ENCODE measurements at places on chromosomes 13 and 19.

DNA sequence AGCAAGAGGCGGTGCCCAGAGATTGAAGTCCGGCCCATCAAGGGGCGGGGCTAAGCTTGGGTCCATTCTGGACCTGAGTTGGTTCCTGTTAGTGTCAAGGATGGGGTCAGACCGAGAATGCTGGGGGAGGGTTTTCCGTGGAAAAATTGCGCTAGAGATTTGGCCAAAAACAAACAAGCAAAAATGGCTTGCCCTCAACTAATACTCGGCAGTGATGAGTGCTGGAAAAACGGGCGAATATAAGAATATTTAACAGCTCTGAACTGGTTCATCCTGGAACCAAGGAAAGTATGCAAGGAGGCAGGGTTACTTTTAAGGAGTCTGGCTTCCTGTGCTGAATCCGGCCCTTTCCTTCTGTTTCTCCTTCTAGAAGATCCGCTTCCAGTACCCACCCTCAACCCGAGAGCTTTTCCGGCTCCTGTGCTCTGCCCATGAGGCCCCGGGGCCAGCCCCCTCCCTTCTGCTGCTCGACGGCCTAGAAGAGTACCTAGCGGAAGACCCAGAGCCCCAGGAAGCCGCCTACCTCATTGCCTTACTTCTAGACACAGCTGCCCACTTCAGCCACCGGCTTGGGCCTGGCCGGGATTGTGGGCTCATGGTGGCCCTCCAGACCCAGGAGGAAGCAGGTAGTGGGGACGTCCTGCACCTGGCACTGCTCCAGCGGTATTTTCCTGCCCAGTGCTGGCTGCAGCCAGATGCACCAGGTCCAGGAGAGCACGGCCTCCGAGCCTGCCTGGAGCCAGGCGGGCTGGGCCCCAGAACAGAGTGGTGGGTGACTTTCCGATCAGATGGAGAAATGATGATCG, 880 bp downstream of the SWSAP1 start:
- peak; percentile 71 for DNase-seq

- DNase-seq = no peak
Observed at GRCh38 chr13:19591864-19592263, 30.5 kb upstream of the TPTE2 start.

- no peak for DNase-seq
Observed at GRCh38 chr19:3116621-3117020, 19.2 kb upstream of the GNA15 start.

GRCh38 chr13:22278336-22278929, 607.6 kb downstream of the FGF9 start:
- DNase-seq = peak; percentile 64

GRCh38 chr13:66353664-66354063, 876.5 kb downstream of the PCDH9 start:
- no peak for DNase-seq

- no peak for DNase-seq
Observed at GRCh38 chr13:111281751-111282311, 38.6 kb upstream of the TEX29 start.

- no peak for DNase-seq
Observed at GRCh38 chr19:43774103-43774939, 6.5 kb downstream of the KCNN4 start.

- DNase-seq = no peak
Observed at GRCh38 chr13:21413013-21413412, 46.1 kb downstream of the ZDHHC20 start.

DNA sequence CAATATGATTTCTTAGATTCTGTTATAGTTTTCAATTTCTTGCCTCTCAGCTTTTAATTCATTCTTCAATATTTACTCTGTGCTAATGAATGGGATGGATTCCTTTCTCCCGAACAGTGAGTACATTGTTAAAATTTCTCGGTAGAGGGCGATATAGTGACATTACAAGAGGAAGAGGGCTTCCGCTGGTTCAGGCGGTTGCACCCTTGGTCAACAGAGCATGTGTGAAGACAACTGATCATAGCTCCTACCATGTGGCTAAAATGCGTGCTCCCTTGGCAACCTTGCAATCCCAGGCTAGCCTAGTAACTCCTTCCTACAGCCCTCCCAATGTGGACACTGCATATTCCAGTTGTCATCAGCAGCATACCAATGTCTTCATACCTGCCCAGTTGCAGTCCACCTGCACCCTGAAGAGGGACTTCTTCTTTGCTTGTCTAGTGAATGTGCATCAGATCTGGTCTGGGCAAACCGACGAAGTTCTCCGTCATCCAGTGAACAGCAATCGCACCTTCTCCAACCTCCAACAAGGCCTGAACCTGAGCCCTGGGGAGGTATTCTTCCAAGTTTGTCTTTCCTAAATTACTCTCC, 653.0 kb upstream of the GPC6 start:
- no peak for DNase-seq

- peak; percentile 41 for DNase-seq
Observed at GRCh38 chr13:77345150-77345780, 18.4 kb upstream of the MYCBP2 start.

DNA sequence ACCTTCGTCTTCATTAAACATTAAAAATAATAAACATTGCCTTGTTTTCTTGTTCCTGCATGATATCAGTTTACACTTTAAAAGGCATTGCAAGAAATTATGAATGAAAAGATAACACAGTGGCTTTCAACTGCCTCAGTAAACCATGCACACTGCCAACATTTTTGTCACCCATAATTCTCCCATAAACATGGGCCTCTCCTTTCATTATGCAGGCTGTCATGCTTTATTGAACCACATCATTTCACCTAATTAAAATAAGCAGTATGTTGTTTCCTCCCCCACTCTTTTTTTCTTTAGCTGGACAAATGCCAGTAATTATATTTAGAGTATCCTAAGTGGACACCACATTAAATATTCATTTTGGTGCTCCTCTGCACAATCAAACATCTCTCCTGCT, 1566.5 kb upstream of the SLC10A2 start:
- DNase-seq = no peak

GRCh38 chr13:81917810-81918209, 1576.9 kb upstream of the SPRY2 start:
- DNase-seq = no peak

DNA sequence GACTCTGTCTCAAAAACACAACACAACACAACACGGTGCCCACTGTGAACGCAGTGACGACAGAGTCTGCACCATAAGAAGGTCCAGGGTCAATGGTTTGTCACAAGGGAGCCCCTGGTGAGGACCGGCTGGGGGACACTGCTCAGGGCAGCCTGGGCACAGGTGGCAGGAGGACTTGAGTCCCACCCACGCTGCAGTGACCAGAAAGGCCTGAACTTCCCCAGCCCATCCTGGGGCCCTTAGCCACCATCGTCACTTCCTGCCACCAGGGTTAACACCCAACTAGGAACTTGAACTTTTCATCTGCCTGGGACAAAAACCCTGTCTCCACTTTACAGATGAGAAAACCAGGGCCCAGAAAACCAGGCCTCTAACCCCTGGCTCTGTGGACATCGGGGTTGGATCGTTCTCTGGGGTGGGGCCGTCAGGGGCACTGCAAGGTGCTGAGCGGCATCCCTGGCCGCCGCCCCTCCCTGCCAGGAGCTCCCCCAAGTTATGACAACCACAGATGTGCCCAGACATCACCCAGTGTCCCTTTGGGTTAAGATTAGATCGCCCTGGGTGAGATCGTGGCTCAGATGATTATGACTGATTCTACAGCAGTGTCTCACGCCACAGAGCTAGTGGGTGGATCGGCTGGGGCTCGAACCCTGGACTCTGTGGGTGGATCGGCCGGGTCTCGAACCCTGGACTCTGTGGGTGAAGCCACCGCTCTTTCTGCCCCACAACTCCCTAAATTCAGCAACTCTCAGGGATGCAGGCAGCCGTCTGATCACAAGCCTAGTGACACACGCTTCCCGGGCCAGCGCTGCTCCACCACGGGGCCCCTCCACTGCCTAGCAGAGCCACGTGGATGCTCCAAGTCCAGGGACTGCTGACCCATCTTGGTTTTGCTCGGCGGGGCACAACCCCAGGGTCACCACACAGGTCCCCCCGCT, 14.0 kb downstream of the MOB3A start:
- peak; percentile 72 for DNase-seq

- no peak for DNase-seq
Observed at GRCh38 chr19:47375694-47376588, 26.8 kb downstream of the DHX34 start.

DNA sequence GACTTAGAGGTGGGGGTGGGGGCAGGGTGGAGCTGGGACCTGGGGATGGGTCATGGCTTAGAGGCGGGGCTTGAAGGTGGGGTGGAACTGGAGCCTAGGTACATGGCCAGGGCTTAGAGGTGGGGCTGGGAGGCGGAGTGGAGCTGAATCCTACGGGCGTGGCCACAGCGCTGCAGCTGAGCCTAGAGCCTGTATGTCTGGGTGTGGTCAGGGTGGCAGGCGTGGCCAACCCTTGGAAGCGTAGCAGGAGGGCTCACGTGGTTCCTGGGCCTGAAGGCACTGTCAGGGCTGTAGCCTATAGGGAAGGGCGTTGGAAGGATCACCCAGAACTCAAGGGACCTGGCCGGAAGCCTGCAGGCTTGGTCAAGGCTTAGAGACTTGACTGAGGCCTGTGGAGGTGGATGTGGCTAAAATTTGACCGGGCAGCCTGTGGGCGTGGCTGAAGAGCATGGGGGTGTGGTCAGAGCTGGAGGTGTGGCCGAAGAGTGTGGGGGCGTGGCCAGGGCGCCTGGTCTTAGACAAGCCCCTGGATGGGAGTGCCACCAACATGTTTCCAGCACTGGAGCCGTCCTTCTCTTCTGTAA, 24.3 kb downstream of the COLGALT1 start:
- DNase-seq = peak; percentile 37

DNA sequence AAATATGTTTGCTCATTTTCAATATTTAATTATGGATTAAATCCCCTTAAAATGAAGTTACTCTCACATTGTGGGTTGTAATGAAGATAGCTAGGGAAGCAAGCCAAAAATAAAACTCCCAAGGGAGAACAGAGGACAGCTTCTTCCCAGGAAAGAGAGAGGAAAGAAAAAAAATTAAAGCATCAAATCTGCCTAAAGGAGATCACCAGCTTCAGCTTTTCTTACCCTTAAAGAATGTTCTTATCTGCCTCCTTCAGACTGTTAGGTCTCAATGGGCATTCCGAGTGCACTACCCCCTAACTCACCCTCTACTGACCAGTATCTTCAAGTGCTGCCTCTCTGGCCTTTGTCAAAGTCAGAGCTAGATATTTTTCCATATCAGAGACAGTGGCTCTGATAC, 55.2 kb downstream of the XPO4 start:
- no peak for DNase-seq

DNA sequence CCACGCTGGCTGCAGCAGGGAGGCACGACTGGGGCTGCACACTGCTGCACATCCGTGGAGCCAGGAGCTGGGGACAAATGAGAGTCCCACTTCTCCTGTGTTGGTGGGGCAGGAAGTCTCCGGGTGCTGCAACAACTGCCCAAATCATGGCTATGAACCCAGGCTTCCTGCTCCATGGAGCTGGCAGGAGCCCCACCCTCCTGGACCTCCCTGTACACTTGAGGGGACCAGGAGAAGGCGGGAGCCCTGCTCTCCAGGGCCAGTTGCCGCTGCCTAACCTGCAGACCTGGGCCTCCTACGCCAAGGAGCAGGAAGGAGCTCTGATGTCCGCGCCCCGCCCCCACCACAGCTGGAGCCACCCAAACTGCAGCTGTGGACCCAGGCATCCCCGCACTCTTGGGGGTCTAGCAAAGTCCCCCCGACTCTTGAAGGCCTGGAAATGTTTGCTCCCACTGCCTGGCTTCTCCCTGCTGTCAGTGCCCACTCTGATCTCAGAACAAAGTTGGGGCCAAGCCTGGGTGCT, 752.1 kb upstream of the PCDH20 start:
- no peak for DNase-seq

DNA sequence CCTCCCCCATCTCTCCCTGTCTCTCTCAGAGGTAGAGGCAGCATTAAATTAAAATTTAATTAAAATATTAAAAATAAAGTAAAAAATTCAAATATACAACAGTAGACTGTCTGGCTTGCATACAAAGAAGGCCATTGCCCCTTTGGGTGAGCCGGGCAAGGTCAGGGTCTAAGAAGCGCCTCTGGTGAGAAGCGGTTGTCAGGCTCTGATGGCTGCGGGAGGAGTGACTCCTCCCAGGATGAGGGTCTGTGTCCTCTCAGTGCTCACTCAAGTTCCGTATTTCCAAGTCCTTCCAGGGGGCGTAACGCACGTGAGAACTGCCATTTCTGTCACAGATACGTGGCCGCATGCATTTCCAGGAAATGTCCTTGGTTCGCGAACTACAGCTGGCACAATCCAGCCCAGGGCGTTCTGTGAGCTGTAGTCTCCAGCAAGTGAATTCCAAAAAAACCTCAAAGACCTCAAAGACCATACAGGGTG, 737 bp upstream of the ZNF181 start:
- no peak for DNase-seq

DNA sequence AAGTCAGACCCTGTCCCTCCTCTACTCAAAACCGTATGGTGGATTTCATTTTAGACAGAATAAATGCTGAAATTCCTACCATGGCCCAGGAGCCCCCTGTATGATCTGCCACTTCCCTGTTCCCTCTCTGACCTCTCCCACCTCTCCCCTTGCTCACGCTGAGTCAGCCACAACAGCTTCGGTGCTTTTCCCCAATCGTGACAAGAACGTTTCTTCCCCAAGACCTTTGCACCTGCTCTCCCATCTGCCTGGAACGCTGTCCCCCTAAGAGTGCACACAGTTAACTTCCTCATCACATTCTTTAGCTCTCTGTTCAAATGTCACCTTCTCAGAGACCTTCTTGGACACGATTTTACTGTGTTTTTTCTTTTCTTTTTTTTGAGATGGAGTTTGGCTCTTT, 2.3 kb downstream of the VRK3 start:
- no peak for DNase-seq

GRCh38 chr19:49014123-49014869, 2.6 kb downstream of the LHB start:
- no peak for DNase-seq

- DNase-seq = peak; percentile 23
Observed at GRCh38 chr13:112616586-112617362, 28.8 kb upstream of the TUBGCP3 start.

- DNase-seq = no peak
Observed at GRCh38 chr13:40271931-40272775, 394.3 kb downstream of the FOXO1 start.

DNA sequence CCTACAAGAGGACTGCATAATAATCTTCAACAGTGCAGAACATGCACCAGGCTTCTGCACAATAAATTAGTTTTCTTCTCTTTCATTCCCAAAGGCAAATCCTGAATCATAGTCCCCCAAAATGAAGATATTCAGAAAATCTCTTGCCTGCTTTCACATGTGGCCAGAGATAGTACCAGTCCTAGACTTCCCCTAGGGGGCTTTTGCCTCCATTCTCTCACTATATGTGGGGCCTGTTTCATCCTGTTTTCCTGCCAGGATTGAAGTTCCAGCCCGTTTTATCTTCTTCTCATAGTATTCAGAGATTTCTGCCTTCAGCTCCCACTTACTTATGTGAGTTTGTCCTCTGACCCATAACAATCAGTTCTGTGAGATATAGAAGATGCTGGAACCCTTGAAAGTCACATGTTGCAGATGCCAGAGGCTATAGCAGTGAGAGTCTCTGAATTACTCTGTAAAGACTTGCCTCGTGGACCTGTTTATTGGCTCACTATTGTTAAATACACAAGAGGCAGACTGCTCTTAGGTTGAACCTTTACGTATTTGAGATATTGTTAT, 421.9 kb upstream of the PCDH9 start:
- no peak for DNase-seq

- no peak for DNase-seq
Observed at GRCh38 chr13:98944336-98944735, 33.5 kb downstream of the DOCK9 start.
